ENCODE measurements at places on chromosomes 3 and 15.
A peak's percentile ranks its signal among the peaks of the same experiment; 100 is the strongest.

DNA sequence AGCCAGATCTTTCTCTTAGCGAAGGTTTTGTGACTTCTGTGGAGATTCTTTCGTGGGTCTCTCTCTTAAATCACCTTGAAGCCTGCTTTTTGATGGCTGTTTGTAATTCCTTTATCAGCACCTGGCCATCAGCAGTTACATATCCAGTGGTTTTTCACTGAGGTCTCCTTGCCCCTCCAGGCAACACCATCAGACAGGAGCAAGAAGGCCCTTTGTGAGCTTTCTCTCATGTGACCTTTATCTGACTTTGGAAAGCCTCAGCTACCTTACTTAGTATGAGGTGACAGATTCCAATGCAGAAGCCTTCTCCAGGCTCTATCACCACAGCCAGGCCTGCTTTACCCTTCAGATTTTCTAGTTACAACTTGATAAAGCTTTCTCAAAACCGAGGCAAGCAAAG lies 30.0 kb upstream of the P3H2 start:
- DNase-seq, result no peak

DNA sequence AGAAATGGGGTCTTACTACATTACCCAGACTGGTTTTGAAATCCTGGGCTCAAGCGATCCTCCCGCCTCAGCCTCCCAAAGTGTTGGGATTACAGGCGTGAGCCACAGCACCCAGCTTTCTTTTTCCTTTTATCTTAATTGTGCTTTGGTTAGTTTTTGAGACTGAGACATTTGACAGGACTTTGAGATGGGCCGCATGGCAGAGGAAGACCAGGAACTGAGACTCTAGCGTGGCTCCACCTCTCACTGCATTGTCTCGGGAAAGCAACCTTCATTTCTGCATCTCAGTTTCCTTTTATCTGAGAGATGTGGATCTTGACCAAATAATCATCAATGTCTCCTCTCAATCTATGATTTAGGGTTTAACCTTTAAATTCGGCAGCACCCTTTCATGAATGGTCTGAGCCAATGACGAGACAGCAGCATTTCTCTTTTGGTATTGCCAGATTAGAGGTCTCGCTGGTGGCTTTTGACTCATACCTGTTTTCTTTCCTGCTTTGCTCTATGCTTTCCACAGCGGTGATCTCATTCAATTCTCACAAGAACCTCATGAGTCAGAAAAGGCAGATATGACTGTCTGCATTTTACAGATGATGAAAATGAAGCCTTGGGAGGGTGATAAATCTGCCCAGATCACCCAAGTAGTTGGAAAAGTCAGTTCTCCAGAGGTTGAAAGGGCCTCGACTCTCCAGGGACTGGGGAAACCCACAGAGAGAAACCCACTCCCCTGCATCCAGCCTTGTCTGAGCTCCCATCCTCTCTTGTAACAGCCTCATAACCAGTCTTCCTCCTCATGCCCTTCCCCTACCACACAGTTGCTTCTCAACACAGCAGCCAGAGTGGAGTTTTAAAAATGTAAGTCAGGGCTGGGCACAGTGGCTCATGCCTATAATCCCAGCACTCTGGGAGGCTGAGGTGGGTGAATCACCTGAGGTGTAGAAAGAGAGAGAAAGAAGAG lies 84.8 kb upstream of the FOXB1 start:
- peak; percentile 57 for DNase-seq

GRCh38 chr15:64090527-64090926 lies 3.1 kb downstream of the CIAO2A start:
- no peak for DNase-seq

- no peak for DNase-seq
Observed at GRCh38 chr3:58074116-58074715, 66.0 kb downstream of the FLNB start.

GRCh38 chr3:127670229-127670559 lies 2.6 kb upstream of the ABTB1 start:
- DNase-seq, result no peak

GRCh38 chr3:178517665-178518334 lies 18.4 kb upstream of the KCNMB2 start:
- no peak for DNase-seq

- DNase-seq, result no peak
Observed at GRCh38 chr3:3089017-3089416, 21.2 kb downstream of the IL5RA start.

GRCh38 chr3:82198009-82198408 lies 436.6 kb upstream of the GBE1 start:
- no peak for DNase-seq

DNA sequence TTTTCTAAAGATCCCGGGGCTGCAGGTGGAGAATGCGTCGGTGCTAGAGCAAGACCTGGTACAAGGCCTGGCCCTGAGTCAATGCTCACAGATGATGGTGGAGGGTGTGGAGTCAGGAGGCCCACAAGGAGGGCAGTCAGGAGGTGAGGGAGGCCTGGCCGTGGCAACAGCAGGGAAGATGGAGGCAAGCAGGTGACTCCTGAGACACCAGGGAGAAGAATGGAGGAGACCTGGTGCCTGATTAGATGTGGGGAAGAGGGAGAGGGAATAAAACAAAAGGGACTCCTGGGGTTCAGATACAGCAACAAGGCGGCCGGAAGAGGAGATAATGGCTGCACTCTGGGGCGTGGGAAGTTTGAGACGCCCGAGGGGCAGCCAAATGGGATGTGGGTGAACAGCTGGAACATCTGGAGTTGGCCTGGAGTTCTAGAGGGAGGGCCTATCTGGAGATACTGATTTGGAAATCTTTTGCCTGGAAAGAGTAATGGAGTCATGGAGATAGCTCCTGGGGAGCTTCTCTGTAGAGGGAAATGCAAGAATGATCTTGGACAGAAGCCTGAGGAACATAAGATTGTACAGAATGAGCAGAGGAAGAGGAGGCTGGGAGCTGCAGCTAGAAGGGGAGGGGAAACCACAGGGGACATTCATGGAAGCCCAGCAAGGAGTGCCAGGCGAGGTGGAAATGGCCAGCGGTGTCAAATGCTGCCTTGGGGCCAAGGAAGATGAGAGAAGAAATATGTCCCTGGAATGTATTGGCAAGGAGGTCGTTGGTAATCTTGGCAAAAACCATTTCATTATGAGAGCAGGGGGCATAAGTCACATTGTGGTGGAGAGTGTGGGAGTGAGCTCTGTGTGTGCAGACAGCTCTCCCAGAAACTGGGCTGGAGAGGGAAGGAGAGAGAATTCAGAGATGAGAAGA lies 67.5 kb upstream of the CORO2B start:
- no peak for DNase-seq

DNA sequence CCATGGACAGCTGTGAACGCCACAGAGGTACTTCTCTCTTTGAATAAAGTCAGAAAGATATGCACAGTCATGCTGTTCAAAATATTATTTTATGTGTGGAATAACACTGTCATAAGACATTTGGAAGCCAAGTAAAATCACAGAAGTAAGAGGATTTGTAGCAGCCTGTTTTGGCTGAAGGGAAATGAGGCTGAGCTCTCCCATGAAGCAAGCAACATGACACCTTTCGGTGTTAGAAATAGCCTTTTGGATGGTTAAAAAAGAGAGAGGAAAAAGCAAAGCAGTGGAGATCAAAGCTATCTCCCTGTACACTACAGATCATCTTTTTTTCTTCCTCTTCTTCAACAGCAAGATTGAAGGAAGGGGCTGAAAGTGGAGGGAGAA lies 755.3 kb downstream of the ROBO1 start:
- no peak for DNase-seq

DNA sequence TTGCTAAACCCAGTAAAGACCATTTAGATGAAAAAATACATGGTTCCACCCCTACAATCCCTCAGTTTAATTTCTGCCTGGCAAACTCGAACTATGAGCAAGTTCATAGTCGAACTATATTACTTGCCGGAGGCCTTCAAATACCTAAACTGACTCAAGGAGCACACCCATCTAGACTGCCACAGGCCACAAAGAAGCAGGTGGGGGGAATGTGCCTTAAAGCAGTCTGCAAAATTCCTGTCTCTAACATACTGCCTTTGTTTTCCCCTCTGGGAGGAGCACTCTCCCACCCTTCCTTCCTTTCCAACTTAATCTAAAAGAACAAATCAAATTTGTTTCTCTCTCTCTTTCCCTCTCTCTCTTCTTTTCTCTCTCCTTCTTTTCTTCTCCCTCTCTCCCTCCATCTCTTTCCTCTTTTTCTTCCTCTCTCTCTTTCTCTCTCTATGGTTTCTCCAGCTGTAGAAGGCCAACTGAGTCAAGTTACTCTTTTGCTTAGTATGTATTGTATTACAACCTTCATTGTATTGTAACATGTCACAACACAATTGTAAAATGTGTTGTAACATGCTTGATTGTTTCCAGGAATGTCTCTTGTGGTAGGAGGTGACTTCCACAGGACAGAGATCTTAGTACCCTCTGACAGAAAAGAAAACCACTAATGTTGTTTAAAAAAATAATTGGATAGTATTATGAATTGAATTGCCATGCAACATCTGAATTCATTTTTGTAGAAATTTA lies 496.3 kb downstream of the ROBO2 start:
- no peak for DNase-seq

GRCh38 chr15:89486726-89487050 lies 9.7 kb downstream of the RHCG start:
- DNase-seq, result peak; percentile 57

DNA sequence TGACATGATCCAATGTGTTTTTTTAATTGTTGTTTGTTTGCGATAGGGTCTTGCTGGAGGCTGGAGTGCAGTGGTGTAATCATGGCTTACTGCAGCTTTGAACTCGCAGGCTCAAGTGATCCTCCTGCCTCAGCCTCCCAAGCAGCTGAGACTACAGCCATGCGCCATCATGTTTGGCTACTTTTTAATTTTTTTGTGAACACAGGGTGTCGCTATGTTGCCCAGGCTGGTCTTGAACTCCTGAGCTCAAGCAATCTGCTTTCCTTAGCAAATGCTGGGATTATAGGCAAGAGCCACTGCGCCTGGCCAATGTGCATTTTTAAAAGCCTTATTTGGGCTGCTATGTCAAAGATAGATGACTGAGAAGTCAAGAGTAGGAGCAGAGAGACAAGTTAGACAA lies 123.0 kb downstream of the EDEM1 start:
- DNase-seq, result no peak

GRCh38 chr15:82625136-82625535 lies 22.0 kb downstream of the CPEB1 start:
- no peak for DNase-seq

GRCh38 chr3:133756716-133757694 lies 10.8 kb downstream of the TF start:
- DNase-seq, result no peak

DNA sequence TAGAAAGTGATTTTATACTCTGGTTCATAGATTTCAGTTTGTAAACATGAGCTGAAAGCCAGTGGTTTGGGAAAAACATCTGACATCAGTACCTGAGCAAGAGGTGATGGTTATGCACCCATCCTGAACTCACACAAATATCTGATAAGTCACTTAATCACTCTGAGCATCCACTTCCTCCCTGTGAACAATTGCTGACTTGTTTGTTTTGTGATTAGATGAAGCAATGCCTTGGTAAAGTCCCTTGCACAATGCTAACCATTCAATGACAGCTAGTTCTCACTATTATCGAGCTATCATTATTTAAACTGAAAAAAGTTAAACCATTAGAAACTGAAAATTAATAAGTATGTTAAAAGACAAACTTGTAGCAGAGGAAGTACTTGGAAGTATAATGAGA lies 303.0 kb downstream of the PLOD2 start:
- no peak for DNase-seq

- DNase-seq, result no peak
Observed at GRCh38 chr3:178042376-178042775, 493.9 kb upstream of the KCNMB2 start.

- no peak for DNase-seq
Observed at GRCh38 chr3:108209579-108209978, 12.6 kb downstream of the IFT57 start.

GRCh38 chr3:46930166-46930944 lies 46.2 kb downstream of the CCDC12 start:
- DNase-seq, result no peak

- DNase-seq, result peak; percentile 14
Observed at GRCh38 chr3:195071011-195071728, 199.8 kb downstream of the XXYLT1 start.

Data from activated naive CD8-positive, alpha-beta T cell treated with anti-CD3 and anti-CD28 coated beads, Interleukin-2, amount 10 ng/mL, durations not matched to agents 7 days and 5 days (primary cell).